ENCODE measurements at places on chromosomes 11 and 22.
A peak's percentile ranks its signal among the peaks of the same experiment; 100 is the strongest.

DNA sequence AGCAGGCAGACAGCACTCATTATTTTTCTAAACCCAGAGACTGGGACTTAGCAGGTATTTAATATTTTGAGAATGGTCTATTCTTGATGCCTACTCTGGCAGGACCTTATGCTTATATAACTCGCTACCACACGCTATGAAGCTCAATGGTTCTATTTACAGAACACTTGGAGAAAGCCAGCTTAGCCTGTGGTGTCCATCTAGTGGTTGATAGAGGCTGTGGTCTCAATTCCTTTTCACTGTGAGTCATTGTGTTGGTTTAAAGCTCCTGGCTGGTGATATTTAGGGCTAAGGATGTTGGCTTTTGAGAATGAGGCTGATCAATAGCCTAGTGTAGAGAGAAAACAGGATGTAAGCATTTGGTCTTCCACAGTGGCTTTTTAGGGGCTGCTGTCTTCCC lies 206.4 kb downstream of the DBX1 start:
- peak; percentile 19 for DNase-seq

GRCh38 chr22:19889951-19890350 lies 35.3 kb upstream of the GNB1L start:
- no peak for DNase-seq

- DNase-seq: peak; percentile 33
Measured at GRCh38 chr22:24951942-24952836, at the start of gene KIAA1671. Gene KIAA1671 (plus strand): TSS chr22:24952716. CDS start chr22:25028000, 75,284 bp downstream.

- no peak for DNase-seq
Measured at GRCh38 chr22:37202716-37203115, 9.6 kb downstream of the SSTR3 start.

GRCh38 chr22:36144886-36145541 lies 15.5 kb downstream of the APOL3 start:
- DNase-seq: peak; percentile 60

DNA sequence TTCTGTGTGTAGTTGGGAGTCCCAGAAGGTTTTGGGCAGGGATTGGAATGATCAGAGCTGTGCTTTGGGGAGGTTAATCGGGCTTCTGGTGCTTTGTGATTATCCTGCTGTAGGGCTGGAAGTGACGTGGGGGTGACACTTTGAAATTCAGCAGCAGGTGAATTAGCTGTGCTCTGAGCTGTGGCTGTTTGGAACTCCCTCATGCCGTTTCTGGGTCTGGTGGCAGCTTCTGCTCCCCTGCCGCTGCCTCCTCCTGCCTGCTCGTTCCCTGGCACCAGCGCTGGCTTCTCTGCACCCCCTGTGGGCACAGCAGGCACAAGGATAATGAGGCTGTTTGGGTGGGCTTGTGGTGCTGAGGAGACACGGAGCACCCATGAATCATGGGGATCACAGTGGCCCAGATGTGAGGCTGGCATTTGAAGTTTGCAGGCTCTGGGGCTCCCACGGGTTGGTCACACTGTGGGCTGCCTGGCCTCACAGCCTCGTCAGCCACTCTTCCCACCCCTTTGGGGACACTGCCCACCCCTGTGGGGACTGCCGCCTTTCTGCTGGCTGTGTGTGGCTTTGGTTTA lies 49.7 kb downstream of the TBC1D22A start:
- no peak for DNase-seq

- peak; percentile 40 for DNase-seq
Measured at GRCh38 chr11:10908215-10908951, 50.5 kb upstream of the ZBED5 start.

GRCh38 chr11:108224911-108225786 lies 2.3 kb downstream of the ATM start:
- DNase-seq: no peak

- DNase-seq: no peak
Measured at GRCh38 chr11:128409476-128409875, 177.9 kb downstream of the ETS1 start.

DNA sequence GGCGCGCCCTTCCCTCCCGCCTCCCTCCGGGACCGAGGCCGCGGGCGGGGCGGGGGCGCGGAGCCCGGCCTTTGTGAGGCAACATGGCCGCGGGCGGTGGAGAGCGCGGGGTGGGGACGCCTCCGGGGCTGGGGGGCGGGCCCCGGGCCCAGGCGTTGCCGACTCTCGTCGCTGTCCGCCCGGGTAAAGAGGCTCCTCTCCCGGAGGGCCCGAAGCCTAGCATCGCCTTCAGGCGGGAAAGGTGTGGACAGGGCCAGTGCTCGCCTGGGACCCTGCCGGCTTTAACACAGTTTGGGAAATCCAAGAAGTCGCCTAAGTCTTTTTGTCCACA lies 369 bp downstream of the DGCR8 start:
- DNase-seq: peak; percentile 66

- peak; percentile 75 for DNase-seq
Measured at GRCh38 chr11:4539603-4540219, 5.3 kb upstream of the OR52M1 start.

GRCh38 chr11:20031155-20032001 lies 128.9 kb downstream of the DBX1 start:
- DNase-seq: peak; percentile 27

DNA sequence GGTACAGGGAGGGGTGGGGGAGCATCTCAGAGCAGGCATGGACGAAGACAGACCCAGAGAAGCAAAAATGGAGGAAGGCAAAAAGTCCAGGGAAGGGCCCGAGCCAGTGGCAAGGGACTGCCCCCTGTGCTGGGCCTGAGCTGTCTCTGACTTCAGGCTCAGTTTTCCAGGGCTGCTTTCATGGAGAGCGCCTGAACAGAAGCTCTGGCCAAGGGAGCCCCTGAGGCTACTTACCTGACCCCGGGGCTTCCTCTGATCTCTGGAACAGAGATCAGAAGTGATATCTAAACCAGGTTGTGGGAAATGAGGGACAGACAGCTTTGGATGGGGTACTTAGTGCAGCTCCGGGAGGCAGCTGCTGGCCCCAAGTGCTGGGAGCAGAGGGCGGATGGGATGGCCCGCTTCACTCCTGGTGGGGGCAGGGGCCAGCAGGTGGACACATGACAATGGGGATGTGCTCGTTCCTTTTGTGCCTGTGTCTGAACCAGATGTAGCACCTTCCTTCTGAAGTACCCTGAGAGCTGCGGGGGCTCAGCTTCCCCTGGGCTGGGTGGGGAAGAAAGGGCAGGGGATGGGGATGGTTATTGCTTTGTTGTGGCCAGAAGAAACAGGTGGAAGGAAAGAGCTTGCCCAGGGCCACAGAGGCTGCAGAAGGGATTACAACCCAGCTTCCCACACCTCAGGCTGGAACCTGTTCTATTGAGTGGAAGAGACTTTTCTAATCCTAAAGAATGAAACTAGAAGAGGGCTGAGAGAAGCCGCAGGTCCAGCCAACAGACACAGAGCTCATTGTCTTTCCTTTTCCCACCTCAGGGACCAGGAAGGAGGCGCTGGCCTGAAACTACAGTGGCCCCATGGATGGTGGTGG lies 5.7 kb downstream of the LRRC10B start:
- peak; percentile 81 for DNase-seq

- DNase-seq: no peak
Measured at GRCh38 chr22:37626144-37626543, 13.3 kb upstream of the SH3BP1 start.

DNA sequence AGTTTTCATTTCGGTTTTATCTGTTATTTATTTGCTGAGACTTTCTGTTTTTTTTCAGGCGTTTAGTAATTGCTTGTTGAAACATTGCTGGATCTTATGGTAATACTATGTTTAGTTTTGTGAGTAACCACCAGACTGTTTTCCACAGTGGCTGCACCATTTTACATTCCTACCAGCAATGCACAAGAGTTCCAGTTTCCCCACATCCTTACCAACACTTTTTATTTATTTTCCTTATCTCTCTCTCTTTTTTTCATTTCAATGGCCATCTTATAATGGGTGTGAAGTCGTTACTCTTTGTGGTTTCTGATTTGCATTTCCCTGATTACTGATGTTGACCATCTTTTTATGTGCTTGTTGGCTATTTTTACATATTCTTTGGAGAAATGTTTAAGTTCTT lies 23.7 kb downstream of the USP47 start:
- no peak for DNase-seq

GRCh38 chr22:30435674-30436126 lies 10.1 kb downstream of the MTFP1 start:
- no peak for DNase-seq

- DNase-seq: no peak
Measured at GRCh38 chr11:61613051-61613450, 32.2 kb upstream of the SYT7 start.

DNA sequence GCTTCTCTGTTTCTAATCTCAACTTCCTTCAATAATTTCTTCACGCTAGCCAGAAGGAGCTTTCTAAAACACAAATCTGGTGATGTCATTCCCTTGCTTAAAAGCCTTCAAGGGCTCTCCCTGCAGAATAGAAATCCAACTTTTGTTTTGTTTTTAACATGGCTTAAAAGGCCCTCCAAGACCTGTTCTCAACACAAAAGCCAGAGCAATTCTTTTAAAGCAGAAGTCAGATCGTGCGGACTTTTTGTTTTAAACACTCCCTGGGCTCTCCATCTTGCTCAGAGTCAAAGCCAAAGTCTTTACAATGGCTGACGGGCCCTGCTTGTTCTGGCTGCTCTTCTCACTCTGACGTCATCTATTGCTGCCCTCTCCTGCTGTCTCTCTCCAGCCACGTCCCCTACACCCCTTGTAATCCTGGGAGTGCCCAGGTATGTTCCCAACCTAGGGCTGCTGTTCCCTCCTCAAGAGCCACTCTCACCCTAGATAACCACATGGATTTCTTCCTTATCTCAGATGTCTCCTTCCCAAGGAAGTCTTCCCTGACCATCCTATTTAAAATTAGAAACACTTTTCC lies 22.5 kb downstream of the TECTA start:
- DNase-seq: no peak

DNA sequence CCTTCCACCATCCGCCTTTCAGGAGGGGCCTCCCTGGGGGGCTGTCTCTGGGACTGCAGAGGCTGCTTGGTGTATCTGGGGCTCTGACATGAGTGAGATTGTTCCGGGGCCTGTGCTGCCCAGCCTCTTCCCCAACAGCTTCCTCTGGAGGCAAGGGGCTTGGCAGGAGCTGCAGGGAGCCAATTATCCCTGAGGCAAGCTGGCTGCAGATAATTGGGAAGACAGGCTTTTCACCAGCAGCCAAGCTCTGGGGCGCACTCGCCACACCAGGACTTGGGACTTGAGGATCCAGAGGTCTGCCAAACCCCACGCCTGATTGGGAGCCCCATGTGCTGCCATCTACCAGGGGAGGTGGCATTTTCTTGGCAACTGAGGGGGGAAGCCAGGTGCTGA lies 15.6 kb upstream of the RTN4R start:
- DNase-seq: no peak

- no peak for DNase-seq
Measured at GRCh38 chr11:47324520-47324919, 28.0 kb downstream of the MYBPC3 start.

DNA sequence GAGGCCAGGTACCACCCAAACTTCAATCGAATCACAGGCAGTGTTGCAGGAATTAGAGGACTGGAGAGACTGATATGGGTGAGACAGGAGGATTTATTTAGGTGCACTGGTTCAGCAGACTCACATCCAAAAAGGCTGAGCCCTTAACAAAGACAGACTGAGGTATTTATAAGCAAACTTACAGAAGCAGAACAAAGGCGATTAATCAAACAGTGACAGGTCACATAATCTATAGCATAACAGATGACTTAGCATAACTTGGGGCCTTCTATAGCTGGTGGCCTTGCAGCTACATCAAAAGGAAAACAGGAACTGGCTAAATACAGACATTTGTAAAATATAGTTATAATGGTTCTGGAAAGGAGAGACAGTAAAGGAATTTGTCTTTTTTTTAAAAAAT lies 2.1 kb downstream of the APOBEC3B start:
- no peak for DNase-seq

DNA sequence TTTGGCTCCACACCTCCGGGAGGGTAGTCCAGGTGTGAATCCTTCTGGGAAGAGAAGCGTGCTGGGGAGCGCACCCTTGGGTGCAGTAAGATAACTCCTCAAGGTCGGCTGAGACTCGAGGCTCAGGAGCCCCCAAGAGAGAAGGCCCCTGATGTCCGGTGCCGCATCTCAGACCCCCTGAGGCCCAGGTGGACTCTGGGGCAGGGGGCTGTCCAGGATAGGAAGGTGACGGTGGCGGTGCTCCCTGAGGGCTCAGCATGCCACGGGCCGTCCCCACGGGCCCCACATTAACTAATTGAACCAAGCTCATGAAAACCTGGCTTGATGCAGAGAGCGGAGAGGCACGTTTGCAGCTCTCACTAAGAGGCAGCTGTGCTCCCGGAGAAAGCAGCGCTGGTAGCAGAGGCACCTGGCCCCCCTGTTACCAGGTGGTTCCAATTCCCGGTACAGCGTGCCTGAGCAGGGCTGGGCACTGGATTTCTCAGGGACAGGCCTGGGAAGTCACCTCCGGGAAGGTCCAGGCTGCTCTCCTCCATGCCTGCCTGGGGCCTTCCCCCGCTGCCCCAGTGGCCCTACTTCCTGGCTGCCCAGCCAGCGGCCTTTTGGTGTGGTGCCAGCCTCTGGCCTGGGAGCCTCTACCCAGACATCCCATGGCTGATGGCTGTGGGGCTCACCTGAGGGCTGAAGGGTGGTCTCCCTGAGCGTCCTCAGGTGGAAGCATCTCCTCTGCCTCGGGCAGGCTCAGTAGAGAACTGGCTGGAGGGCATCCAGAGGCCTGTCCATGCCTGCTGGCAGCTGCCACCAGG lies 1.1 kb downstream of the KCNQ1 start:
- no peak for DNase-seq

DNA sequence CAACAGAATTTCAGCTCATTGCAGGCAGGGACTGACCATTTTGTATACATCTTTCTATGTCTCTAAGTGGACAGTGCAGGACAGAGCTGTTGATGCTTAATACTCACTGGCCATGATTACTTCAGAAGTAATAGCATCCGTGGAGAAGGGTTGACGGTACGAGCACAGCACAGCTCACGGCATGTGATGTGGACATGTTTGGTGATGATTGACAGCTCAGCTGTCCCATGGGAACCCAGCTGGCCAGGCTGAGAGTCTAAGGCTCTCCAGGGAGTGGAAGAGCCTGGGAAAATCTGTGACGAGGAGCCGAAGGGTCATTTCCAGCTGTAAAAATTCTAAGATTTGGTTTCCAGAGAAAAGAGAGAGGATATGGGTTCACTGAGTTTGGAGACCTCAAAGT lies 198.2 kb downstream of the SNX19 start:
- no peak for DNase-seq

DNA sequence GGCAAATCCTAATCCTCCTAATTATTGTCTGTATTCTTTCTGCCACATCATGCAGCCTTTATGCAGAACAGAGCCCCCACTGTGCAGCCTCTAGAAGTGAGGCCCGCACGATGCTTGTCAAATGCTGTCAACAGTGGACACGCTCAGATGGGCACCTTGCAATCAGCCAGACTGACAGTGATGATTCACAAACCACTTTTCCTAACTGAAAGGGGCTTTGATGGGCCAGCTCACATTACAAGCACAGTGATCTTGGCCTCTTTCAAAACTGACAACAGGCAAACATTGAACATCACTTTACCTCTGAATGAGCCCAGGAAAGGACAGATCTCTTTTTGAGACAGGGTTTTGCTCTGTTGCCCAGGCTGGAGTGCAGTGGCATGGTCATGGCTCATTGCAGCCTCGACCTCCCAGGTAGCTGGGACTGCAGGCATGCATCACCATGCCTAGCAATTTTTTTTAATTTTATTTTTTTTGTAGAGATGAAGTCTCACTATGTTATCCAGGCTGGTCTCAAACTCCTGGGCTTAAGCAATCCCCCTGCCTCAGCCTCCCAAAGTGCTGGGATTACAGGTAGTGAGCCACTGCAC lies 18.0 kb upstream of the E2F8 start:
- peak; percentile 39 for DNase-seq

Data from NCI-H526 (cell line).